ENCODE measurements at places on chromosomes 7 and 10. TPM values are rescaled to one million over a fixed set of nuclear protein-coding genes. Genes with fewer than 3 reads are reported as not detected.

- no peak overlapping the region for H3K4me3 ChIP-seq
- no peaks in the 10 kb centered on the region for H3K27me3 ChIP-seq
- no peak for DNase-seq
- H3K4me1 ChIP-seq, result no peaks in the 10 kb centered on the region
- H3K27ac ChIP-seq, result no peak overlapping the region
- no peaks in the 10 kb centered on the region for H3K36me3 ChIP-seq
Measured at GRCh38 chr7:9657257-9657656, 1223.8 kb downstream of the NXPH1 start.

NUTM2E gene
- 0.77 TPM for total RNA-seq

GRCh38 chr7:33880787-33881186 is 24.6 kb upstream of the BMPER start:
- H3K4me1 ChIP-seq, result no peaks in the 10 kb centered on the region
- no peak overlapping the region for H3K4me3 ChIP-seq
- no peak for DNase-seq
- no peak overlapping the region for H3K27ac ChIP-seq

DNA sequence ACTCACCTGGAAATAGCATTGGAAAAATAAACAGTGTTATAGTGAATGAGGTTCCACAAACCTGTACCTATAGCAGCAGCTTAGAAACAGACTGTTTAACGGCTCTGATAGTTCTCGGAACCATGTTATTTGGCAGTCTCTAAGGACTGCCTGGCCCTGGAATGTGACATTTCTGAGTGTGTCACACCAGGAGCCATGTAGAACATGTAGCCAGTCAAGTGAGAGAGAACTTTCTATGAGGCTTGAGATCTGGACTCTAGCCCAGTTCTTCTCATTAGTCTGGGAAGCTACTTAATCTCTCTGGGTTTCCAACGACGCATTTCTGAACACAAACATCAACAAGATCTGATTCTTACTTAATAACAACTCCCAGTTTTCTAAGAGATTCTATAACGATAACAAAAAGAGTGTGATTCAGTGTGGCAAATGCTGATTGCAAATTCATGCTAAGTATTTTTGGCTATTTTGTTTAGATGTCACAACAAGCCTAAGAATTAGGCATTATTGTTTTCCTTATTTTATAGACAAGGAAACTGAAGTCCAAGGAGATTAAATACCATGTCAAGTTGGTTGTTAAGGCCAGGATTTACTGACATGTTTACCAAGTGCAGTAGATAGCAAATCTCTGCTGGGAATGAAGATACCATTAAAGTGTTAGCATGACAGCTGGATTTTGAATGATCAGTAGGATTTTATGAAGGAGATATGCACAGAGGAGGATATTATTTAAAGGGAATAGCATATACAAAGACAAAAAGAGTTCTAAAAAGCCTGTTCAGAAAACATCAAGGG is 47.2 kb downstream of the APBB1IP start:
- H3K4me3 ChIP-seq, result peak overlapping the region; percentile 61
- no peak for DNase-seq
- peaks cover 76% of the 10 kb centered on the region for H3K4me1 ChIP-seq
- no peaks in the 10 kb centered on the region for H3K36me3 ChIP-seq

DNA sequence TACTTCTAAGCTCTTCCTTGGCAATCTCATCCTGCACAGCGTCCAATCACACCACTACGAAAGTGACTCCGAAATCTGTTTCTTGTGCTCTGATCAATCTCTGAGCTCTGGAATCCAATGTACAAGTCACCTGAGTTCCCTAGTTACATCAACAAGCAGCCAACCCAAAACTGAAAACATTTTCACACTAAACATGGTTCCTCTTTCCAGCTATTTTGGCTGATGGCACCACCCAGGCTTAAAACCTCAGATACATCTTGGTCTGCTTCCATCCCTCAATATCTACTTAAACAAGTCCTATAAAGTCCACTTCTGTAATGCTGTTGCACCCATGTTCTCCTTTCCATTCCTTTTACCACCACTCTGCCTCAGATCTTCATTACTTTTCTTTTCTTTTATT is 3.6 kb downstream of the BLOC1S2 start:
- H3K27ac ChIP-seq, result no peak overlapping the region
- no peaks in the 10 kb centered on the region for H3K36me3 ChIP-seq
- no peaks in the 10 kb centered on the region for H3K27me3 ChIP-seq
- H3K4me1 ChIP-seq, result peaks cover 42% of the 10 kb centered on the region

RAMP3 gene
- total RNA-seq, result not detected

FOXI2 gene
- not detected for total RNA-seq

GRCh38 chr10:96368971-96369370 is 10.2 kb upstream of the OPALIN start:
- no peaks in the 10 kb centered on the region for H3K27me3 ChIP-seq
- H3K36me3 ChIP-seq, result no peaks in the 10 kb centered on the region
- H3K4me1 ChIP-seq, result peaks cover 5% of the 10 kb centered on the region
- H3K4me3 ChIP-seq, result no peak overlapping the region
- no peak for DNase-seq
- no peak overlapping the region for H3K27ac ChIP-seq

DNA sequence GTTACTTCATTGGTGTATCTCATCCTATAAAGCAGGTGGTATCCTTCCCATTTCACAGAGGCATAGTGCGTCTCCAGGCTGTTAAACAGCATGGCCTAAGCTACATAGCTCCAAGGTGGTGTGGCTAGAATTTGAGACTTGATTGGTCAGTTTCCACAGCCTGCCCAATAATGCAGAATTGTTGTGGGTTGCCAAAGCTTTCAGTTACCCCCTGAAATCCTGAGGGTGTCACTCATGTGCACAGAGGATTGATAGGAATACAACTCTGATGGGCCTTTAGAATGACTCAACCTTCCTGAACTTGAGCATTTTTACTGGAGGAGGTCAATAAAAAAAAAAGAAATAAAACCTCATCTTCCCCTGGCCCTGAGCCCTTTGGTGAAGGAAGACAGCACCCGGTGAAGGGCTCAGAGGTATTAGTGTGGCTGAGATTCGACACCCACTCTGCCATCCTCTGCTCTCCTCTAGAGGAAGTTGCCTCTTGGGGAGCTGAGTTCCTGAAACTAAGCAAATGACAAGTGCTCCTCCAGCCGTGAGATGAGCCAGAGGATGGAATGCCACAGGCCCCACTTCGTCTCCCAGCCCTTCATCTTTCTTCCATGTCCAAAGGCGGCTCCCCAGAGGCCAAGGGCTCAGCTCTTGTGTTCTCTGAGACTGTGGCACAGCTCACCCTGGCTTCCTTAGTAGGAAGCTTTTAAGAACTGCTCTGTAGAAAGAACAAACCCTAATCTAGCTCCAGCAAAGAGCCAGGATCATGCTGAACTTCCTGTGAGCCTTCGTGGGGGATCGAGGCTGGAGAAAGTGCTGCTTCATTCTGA is 1.0 kb downstream of the ACSL5 start:
- H3K36me3 ChIP-seq, result no peaks in the 10 kb centered on the region
- no peaks in the 10 kb centered on the region for H3K27me3 ChIP-seq
- peak overlapping the region; percentile 100 for H3K27ac ChIP-seq
- no peak for DNase-seq
- peaks cover 27% of the 10 kb centered on the region for H3K4me1 ChIP-seq
- peak overlapping the region; percentile 97 for H3K4me3 ChIP-seq

DNA sequence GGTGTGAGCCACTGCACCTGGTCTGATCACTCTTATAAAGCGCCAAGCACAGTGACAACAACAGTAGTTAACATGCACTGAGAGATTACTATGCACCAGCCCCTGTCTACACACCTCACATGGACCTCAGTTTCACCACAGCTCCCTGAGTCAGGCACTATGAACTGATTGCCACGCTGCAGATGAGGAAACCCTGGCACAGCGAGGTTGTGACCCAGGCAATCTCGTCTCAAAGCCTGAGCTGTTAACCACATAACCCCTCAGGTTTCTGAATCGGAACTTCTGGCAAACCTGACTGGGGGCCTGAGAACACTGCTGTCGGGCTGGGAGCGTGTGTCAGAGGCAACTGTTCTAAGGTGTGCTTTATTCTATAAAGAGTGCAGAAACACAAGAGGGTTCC is 150.8 kb downstream of the RNF216 start:
- H3K36me3 ChIP-seq, result peaks cover 77% of the 10 kb centered on the region
- no peaks in the 10 kb centered on the region for H3K27me3 ChIP-seq
- peaks cover 26% of the 10 kb centered on the region for H3K4me1 ChIP-seq
- peak overlapping the region; percentile 89 for H3K27ac ChIP-seq
- DNase-seq, result peak; percentile 11

GRCh38 chr7:122688400-122688998 is 10.4 kb downstream of the RNF133 start:
- H3K27ac ChIP-seq, result no peak overlapping the region
- no peaks in the 10 kb centered on the region for H3K4me1 ChIP-seq
- no peaks in the 10 kb centered on the region for H3K36me3 ChIP-seq
- no peak overlapping the region for H3K4me3 ChIP-seq

GRCh38 chr7:19091550-19092200 is 25.8 kb downstream of the TWIST1 start:
- no peaks in the 10 kb centered on the region for H3K27me3 ChIP-seq
- no peak overlapping the region for H3K27ac ChIP-seq
- H3K36me3 ChIP-seq, result no peaks in the 10 kb centered on the region
- DNase-seq, result no peak
- H3K4me1 ChIP-seq, result no peaks in the 10 kb centered on the region

GRCh38 chr10:48470115-48470892 is 134.6 kb downstream of the ARHGAP22 start:
- no peak overlapping the region for H3K4me3 ChIP-seq
- peak; percentile 10 for DNase-seq
- no peaks in the 10 kb centered on the region for H3K36me3 ChIP-seq
- no peak overlapping the region for H3K27ac ChIP-seq

DNA sequence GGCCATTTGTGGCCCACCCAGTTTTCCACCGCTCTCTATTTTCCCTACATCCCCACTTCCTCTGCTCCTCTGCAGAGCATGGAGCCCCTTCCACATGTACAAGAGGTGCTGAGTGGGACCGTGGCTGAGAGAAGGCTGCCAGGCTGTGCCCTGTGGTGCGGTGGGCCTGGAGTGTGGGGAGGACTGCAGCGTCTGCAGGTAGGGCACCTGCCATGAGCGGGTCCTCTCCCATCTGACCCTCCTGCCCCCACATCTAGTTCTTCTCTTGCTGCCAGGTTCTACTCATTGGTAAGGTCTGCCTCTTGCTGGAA is 145.6 kb upstream of the FAM20C start:
- H3K4me3 ChIP-seq, result no peak overlapping the region
- H3K36me3 ChIP-seq, result no peaks in the 10 kb centered on the region
- peaks cover 11% of the 10 kb centered on the region for H3K27me3 ChIP-seq
- no peak for DNase-seq
- H3K27ac ChIP-seq, result no peak overlapping the region
- no peaks in the 10 kb centered on the region for H3K4me1 ChIP-seq

DNA sequence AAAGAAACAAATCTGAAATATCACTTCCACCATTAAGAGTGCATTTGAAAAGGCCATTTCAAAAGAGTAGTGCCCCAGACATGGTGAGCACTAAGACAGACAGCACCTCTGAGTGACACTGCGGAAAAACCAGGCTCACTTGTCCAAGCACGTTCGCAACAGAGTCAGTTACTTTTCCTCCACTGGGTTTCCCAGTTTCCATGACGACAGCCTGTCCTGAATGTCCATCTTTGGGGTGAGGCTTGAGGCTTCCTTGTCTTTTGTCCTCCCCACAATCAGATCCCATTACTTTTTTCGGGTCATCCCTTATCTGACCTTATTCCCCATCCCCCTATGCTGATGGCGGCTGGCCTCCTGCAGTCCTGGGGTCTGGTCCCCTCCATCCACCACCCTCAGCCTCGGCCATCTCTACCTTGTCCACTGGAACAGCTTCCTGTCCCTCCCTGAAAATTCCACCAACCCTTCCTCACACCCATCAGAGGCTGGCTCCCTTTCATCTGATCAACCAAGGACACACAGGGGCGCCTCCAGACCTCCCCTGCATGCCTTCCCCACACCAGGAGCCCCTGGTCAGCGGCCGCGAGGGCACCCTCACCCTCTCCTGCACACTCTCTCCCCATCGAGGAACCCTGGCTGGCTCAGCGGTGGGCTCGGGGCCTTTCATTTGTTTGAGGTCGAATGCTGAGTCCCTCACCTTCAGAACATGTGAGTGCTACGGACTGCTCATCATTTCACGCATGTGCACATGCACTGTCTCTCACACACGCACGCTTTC is 363.6 kb downstream of the DNAJB6 start:
- no peaks in the 10 kb centered on the region for H3K4me1 ChIP-seq
- DNase-seq, result no peak
- no peak overlapping the region for H3K27ac ChIP-seq
- no peak overlapping the region for H3K4me3 ChIP-seq
- H3K36me3 ChIP-seq, result no peaks in the 10 kb centered on the region

DNA sequence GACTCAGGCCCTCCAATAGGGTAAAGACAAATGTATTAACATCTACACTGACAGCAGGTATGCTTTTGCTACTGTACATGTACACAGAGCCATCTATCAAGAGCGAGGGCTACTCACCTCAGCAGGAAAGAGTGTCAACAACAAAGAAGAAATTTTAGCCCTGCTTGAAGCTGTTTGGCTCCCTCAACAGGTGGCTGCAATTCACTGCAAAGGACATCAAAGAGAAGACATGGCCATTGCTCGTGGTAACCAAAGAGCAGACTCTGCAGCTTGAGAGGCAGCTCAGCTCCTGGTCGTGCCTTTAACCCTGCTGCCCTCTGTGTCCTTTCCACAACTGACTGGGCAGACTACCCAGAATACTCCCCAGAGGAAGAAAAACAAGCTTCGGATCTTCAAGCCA is 5.1 kb downstream of the AKR1B15 start:
- H3K27me3 ChIP-seq, result peaks cover 26% of the 10 kb centered on the region
- no peak overlapping the region for H3K27ac ChIP-seq
- peaks cover 2% of the 10 kb centered on the region for H3K4me1 ChIP-seq
- H3K36me3 ChIP-seq, result peaks cover 2% of the 10 kb centered on the region
- no peak overlapping the region for H3K4me3 ChIP-seq

STK31 gene
- total RNA-seq, result 1.1 TPM

DNA sequence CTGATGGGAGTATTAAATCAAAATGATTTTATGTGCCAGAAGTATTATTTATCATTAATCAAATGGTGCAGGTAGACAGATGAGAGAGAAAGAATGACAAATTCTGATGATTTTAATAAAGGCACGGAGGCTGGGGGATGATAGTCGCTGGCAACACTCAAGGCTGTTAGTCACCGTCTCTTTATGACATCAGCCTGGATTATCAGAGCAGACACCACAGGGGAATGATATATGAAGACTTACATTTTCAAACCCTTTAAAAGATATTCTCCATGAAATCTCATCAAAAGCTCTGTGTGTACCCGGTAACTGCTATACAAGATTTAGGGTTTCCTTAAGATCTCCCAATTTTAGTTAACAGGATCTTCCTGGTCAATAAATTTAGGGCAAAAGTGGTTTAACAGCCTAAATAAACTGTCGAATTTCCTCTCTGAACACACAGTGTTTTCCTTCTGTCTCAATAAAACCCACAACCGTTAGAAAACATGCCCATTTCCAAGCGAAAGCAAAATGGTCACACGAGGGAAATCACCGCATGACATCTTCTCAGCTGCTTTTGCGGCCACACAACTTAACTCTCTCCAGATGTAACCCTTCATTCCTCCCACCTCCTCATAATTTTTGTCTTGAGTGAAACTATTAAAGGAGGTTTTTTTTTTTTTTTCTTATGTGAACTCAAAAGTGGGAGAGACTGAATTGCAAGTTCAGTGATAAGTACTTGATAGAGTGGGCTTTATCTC is 133.2 kb upstream of the FAM171A1 start:
- H3K4me3 ChIP-seq, result no peak overlapping the region
- H3K27me3 ChIP-seq, result peaks cover 37% of the 10 kb centered on the region
- DNase-seq, result no peak
- no peaks in the 10 kb centered on the region for H3K36me3 ChIP-seq
- no peak overlapping the region for H3K27ac ChIP-seq

KLF14 gene
- not detected for total RNA-seq

- H3K27ac ChIP-seq, result no peak overlapping the region
- no peak for DNase-seq
- no peak overlapping the region for H3K4me3 ChIP-seq
- no peaks in the 10 kb centered on the region for H3K27me3 ChIP-seq
Measured at GRCh38 chr7:54215424-54215823, 326.8 kb upstream of the VSTM2A start.

SVIL gene
- total RNA-seq, result 15.7 TPM
